Activated CD4-positive, alpha-beta T cell treated with anti-CD3 and anti-CD28 coated beads, Interleukin-2, amount 50 U/mL, for 1 hour (primary cell): ENCODE measurements at places on chromosomes 11 and 22.

GRCh38 chr22:41030891-41031290, 61.5 kb upstream of the EP300 start:
- DNase-seq: no peak

DNA sequence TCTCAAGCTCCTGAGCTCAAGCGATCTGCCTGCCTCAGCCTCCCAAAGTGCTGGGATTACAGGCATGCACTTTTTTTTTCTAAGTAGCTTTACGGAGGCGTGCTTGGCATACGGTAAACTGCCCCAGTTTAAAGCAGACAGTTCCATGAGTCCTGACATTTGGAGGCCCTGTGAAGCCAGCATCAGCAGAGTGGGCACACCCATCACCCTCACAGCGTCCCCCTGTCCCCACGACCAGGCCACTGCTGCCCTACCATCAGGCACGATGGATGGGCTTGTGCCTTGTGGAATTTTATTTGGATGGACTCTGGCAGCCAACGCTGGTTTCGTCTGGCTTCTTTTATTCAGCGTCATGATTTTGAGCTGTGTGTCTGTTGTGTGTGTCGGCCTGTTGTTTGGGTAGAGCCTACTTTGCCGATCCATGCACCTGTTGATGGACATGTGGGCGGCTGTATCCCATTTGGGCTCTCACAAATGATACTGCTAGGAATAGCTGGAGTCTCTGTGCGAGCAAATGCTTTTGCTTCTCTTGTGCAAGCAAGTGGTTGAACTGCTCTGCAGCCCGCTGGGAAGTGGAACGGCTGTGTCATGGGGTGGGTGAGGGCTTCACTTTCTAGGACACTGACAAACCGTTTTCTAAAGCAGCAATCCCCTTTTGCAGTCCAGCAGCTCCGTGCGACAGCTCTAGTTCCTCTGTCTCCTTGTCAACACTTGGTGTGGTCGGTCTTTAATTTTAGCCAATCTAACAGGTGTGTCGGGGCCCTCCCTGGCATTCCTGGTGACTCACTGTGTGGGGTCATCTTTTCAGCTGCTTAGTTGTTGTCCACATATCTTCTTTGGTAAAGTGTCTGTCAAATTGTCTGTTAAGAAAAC, 23.8 kb downstream of the KCNQ1 start:
- no peak for DNase-seq

GRCh38 chr11:56910046-56910773, 78.5 kb upstream of the OR5AK2 start:
- no peak for DNase-seq

DNA sequence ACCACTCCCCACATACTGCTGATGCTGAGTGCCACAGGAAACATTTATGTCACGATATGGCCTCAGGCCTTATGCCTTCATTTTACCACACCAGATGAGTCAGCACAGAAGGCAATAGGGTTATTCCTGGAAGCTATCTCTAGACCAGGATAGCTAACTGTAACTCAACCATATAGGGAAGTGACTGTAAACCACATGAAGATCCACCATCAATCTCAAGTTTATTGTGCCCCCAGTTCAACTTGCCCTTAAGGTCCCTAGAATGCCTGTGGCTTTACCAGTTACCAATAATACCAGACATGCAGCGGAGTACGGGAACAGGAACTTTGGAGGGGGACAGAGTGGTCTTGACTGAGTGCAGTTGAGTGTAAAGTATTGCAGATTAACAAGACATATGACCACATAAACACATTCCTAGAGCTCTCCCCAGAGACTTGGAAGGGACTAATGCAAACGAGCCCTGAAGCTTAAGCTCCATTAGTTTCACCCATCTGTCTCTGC, 180.9 kb downstream of the KIF18A start:
- DNase-seq: no peak

DNA sequence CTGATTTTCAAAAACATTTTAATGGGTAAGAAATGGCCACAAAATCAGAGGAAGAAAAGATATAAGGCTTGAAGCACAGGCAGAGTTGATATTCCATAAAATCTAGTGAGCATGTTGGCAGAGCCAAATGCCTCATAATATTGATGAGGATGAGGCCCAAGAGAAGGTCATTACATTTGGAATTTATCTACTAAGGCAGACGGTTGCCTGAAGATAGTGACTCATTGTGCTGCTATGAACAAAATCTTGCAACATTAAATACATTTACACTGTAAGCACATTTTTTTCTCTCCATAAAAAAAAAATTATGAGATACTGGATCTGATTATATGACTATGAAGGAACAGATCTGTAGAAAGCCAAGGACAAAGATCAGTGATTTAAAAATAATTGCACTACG, 881.4 kb upstream of the CHORDC1 start:
- no peak for DNase-seq

DNA sequence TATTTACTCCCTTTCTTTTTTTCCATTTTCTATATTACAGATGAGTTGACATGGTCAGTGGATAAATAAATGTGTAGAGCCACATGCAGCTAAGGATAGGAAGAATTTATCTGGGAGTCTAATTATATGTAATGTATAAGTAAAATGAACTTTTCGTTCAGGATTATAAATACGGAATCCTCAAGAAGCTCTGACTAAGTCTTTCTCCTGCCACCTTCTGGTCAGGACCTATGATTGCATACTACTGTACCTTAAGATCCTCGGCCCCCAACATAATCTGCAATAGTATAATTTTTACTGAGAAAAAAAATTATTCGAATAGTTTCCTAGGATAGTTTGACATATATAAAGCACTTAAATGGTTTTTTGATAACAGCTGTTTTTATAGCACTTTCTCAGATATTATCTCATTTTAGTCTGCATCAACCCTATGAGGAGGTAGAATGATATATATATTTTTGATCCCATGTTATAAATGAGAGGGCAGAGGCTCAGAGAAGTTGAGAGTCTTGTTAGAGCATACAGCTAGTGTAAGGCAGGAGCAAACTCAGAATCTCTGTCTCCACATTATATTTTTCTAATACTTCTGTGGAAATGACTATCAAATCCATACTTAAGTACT, 36.1 kb downstream of the CCDC90B start:
- no peak for DNase-seq

- no peak for DNase-seq
Measured at GRCh38 chr11:16737818-16738192, 642 bp upstream of the C11orf58 start.

DNA sequence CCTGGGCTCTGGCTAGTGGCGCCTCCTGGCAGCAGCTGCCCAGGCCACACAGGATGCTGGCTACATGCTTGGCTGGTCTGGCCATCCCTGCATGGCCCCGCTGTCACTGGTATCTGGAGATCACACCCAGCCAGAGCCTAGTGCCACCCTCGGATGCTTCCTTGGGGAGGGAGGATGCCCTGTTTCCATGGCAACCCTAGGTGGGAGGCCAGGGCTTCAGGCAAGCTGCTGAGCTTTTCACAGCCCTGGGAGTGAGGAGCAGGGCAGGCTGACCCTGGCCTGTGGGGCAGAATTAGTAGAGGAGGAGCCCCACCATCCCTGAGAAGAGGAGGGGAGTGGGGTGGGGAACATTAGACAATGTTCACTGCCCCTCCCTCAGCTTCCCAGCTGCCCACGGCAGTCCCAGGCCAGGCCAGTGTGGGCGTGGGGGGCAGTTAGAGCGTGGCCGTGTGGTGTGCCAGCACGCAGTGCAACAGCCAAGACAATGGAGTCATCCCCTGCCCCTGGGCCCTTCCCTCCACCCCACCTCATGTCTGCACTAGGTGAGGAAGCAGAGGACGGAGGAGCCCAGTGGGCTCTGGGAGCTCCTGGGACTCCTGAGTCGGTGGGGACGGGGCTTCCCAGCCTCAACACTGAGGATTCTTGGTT, 50.4 kb downstream of the PARVB start:
- no peak for DNase-seq

DNA sequence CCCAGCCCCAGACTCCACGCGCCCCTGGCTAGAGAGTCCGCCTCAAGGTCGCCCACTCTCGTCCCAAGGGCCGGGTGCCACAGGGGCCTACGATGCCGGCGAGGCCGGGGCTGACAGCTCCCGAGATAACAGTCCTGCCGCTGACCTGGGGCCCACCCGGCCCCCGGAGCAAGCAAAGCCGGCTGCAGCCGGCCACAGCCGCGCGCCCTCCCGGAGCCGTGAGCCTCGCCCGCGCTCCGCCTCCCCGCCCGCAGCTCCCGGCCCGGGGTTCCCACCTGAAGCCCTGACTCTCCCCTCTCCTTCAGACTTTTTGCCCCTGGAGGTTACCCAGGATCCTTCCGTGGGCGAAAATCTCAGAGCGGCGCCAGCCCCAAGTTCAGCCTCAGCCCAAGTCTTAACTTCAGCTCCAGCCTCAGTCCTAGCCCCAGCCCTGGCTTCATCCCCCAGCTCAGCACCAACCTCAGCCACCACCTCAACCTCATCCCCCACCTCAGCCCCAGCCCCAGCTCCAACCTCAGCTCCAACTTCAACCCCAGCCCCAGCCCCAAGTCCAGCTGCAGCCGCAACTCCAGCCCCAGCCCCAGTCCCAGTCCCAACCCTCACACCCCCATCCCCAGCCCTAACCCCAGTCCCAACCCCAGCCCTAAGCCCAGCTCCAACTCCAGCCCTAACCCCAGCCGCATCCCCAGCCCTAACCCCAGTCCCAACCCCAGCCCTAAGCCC, 1.7 kb downstream of the KLHDC7B start:
- DNase-seq: no peak

DNA sequence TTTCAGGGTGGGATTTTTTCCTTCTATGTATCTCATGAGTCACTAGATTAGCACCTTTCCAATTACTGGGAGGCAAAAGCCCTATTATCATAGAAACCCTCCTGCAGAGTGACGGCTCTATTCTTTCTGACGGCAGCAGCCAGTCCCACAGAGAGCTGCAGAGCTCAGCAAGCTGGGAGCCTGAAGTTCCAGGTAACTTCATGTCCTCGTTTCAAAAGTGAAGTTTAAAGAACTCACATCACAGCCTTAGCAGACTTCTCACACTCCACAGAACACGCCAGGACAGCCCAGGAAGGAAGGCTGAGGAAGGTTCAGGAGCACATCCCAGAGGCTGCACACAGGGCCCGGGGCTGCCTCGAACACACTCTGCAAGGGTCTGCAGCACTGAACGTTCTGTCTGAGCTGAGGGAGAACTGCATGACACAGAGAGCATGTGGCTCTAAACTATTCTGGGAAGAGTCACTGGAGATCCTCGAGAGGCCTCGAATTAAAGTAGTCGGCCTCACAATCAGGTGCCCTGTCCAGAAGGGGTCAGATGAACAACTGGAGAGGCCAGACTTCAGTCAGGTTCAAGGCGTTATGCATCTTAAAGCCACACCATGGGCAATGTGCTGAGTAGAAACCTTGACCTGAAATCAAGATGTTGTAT, 104.2 kb upstream of the DRD2 start:
- no peak for DNase-seq

- no peak for DNase-seq
Measured at GRCh38 chr22:17100621-17101020, 15.8 kb downstream of the IL17RA start.

DNA sequence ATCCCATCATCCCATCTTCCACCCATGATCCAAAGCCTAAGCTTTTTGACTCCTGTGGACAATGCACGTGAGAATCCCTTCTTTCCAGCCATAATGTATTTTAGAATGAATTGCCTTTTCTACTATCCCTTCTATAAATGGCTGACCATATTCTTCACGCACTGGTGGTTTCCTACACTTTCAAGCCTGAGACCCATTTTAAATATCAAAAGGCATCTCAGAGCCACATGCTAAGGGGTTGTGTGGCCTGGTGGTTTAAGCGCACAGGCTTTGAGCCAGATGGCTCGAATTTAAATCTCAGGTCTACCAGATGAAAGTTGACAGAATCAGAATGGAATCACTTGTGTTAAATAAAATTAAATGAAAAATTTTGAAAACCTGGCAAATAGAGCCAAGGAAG, 54.5 kb downstream of the C11orf91 start:
- no peak for DNase-seq

DNA sequence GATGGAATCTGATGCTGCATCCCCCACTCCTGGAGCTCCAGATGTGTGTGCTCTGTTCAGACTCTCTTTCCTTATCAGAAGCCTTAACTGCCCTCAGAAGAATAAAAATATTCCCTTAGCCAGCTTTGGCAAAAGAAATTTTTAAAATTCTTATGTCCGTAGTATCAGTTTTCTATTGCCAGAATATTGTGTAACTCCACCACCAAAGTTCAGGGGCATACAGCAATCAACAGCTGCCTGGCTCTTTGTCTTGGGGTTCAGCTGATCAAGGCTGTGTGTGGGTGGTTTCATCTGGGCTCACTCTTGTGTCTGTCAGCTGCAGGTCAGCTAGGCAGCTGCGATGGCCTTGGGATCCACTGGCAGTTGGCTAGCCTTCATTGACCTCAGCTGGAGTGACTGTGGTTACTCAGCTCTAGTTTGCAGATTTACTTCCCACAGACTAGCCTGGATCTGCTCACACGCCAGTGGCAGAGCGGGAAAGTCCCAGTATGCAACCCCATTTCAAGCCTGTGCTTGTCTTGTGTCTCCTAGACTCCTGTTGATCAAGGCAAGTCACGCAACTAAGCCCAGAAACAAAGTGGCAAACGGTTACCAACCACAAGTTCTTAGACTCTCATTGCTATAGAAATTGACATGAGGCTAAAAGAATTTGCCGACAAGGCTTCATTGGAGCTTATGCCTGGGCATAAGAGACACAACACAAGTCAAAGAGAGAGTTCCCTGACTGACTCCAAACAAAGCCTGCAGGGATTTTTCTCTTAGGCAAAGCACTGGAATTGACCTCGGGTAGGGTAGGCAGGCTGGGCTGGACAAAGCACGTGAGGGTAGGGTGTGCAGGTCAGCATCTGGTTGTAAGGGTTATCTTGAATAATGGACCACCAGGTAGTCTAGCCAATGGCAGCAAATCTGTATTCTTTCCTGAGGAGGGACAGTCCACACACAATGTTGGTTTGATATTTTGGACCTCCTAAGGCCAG, 7.5 kb downstream of the TMEM138 start:
- no peak for DNase-seq

- no peak for DNase-seq
Measured at GRCh38 chr11:130261571-130261970, 53.1 kb downstream of the ZBTB44 start.

DNA sequence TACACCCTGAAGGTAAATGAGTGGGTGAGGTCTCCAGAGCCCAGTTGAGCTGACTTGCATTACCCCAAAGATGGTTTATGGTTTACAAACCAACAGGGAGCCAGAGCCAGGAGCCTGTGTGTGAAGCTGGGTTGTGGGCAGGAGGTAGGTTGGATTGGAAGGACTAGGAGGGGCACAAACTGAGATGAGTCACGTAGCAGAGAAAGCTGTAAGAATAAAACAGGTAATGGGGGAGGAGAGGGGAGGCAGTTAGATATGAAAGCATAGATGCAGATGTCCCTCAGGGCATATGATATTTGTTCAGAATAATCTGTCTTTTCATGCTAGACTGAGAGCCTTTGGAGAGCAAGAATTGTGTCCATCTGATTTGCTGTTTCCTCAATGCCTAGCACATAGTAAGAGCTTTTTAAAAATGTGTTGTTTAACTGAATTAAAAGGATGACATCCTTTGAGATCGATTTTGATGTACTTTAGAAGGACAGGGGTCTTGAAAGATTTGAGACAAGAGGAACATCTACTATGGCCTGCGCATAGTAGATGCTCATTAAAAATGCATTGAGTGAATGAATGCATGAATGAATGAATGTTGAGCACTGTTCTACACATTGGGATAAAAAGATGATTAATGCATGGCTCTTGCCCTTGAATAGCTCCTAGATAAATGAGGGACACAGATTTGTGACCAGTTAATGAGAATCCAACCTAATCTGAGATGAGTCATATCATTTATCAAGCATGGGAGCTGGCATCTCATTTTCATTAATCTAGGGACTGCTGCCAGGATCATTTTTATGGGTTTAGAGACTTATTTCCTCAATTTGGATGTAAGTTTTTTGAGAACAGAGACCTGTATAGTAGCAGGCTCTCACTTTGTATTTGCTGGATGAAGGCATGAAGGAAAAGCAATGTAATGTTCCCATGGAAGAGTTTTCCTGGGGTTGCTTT, 175.8 kb upstream of the BDNF start:
- DNase-seq: no peak
